ENCODE measurements at places on chromosomes 13 and 19. TPM values are rescaled to one million over a fixed set of nuclear protein-coding genes. Genes with fewer than 3 reads are reported as not detected.

Gene R3HDM4
- total RNA-seq: 47.7 TPM

Gene BLVRB
- 61.3 TPM for total RNA-seq

Gene TEX101
- not detected for total RNA-seq

Gene ZNF606
- 4.1 TPM for total RNA-seq

Gene LRFN3
- total RNA-seq: 0.77 TPM

Gene KLK14
- total RNA-seq: not detected

Gene ZNF471
- total RNA-seq: 0.90 TPM

Gene CYP4F8
- not detected for total RNA-seq

Gene C3
- 0.51 TPM for total RNA-seq

Gene STOML3
- not detected for total RNA-seq

Data from dermis microvascular lymphatic vessel endothelial cell (primary cell).